ENCODE measurements at places on chromosomes 7 and 10. TPM values are rescaled to one million over a fixed set of nuclear protein-coding genes. Genes with fewer than 3 reads are reported as not detected.

The GNG11 gene
- total RNA-seq = not detected

DNA sequence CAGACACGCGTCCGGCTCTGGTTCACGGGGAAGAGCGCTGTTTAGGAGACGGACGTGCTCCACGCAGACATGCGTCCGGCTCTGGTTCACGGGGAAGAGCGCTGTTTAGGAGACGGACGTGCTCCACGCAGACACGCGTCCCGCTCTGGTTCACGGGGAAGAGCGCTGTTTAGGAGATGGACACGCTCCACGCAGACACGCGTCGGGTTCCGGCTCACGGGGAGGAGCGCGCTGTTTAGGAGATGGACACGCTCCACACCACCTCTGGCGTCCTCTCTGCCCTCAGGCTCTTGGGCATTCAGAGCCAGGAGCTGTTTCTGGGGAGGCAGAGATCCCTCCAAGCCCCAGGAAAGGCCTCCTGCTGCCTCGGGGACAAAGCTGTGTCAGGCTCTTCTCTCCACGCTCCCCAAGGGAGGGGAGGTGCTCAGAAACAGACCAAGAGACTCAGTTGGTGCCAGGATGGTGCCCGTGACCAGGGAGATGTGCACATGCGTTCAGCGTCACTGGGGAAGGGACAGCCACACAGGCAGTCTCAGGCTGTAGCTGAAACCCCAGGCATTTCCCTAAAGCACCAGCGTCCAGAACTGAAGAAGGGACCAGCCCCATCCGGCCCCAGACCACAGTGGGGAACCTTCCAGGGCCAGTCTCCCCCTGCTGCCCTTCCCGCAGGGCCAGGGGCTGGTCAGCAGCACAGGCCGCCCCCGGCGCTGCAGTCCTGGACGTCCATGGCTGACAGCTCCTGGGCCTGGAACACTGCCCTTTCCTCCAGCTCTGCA, 175.6 kb downstream of the ELFN1 start:
- no peaks in the 10 kb centered on the region for H3K27me3 ChIP-seq
- no peak overlapping the region for H3K27ac ChIP-seq
- DNase-seq = no peak
- H3K4me1 ChIP-seq = no peaks in the 10 kb centered on the region

- peaks cover 33% of the 10 kb centered on the region for H3K36me3 ChIP-seq
- H3K27ac ChIP-seq = no peak overlapping the region
- H3K4me1 ChIP-seq = peaks cover 20% of the 10 kb centered on the region
- DNase-seq = no peak
- no peaks in the 10 kb centered on the region for H3K27me3 ChIP-seq
- H3K4me3 ChIP-seq = no peak overlapping the region
Observed at GRCh38 chr7:127850195-127850594, 181.0 kb downstream of the LRRC4 start.

The SUN3 gene
- total RNA-seq = not detected

- no peaks in the 10 kb centered on the region for H3K27me3 ChIP-seq
- no peaks in the 10 kb centered on the region for H3K4me1 ChIP-seq
- H3K4me3 ChIP-seq = no peak overlapping the region
- no peak for DNase-seq
- no peaks in the 10 kb centered on the region for H3K36me3 ChIP-seq
Observed at GRCh38 chr7:40115936-40116335, 18.5 kb downstream of the MPLKIP start.

The EPC1 gene
- 47.6 TPM for total RNA-seq
